ENCODE measurements at places on chromosomes 16 and 17.

- peak; percentile 79 for DNase-seq
Measured at GRCh38 chr16:2022723-2023091, 3.1 kb downstream of the NPW start.

DNA sequence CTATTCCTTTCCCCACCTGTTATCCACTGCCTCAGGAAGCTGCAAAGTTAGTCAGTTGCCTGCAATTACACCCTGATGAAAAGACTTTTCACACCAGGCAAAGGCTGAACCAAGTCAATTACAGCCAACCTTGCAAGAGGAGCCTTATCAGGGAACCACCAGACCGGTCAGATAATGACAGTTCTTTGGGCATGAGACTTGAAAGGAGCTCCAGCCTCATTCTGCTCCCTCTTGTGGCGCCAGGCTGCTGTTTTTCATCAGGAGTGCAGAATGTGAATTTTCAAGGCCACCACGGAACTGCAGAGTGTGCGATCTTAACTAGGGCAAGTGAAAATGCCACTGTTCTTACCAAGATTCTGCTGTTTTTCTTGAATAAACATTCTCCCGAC is 22.5 kb downstream of the DNAI2 start:
- DNase-seq, result peak; percentile 83

- no peak for DNase-seq
Measured at GRCh38 chr16:81821436-81822128, 42.5 kb downstream of the PLCG2 start.

GRCh38 chr17:64423881-64424280 is 25.0 kb upstream of the MILR1 start:
- DNase-seq, result no peak

DNA sequence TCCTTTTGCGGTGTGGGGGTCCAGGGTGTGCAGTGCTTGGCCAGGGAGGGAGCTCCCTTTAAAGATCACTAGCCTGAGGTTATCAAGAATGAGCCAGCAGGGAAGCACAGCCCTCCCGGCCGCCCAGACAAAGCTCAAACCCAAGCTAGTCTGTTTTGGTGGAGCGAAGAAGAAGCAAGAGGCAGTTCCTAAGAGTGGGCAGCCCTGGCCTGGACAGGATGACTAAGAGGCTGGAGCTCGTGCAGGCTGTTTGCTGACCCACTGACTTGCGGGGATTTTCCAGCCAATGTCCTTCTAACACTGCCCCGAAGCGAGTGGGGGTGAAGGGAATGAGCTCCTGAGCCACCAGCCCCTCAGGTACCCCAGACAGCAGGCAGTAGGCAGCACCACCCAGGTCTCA is 134.4 kb downstream of the COPRS start:
- no peak for DNase-seq

DNA sequence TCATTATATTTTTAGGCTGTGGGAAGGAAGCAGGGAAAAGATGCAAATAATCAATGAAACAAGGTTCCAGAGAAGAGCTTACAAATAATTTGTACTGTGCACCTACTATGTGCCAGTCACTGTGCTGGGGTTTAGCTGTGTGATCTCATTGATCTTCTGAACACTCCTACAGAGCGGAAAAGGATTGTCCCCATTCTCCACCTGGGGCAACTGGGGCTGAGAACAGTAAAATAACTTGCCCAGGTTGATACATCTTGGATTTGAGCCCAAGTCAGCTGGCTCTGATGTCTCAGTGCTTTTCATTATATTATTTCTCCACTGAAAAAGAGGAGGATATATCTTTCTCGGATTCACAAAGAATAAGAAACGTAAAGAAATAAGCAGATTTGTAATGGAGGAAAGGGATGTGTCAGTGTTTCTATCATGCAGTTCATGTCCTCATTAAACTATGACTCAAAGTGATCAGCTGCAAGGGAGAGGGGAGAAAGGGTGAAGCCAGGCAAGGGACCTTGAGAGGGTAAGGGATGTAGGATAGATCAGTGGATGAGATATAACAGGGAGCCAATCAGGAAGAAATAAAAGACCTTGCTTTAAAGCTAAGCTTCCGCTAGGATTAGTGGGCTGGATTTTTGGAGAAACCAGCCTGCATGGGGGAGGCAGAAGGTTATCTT is 143.6 kb upstream of the NOL11 start:
- DNase-seq, result no peak

Measured in stomach (tissue), 19 donors.